Activated CD8-positive, alpha-beta memory T cell treated with anti-CD3 and anti-CD28 coated beads for 1 hour (primary cell): ENCODE measurements at places on chromosomes 11 and 22.

GRCh38 chr11:102771351-102771750 lies 9.1 kb downstream of the MMP10 start:
- DNase-seq, result no peak

- no peak for DNase-seq
These were observed 274.4 kb downstream of the BLID start for GRCh38 chr11:121841487-121842191.

DNA sequence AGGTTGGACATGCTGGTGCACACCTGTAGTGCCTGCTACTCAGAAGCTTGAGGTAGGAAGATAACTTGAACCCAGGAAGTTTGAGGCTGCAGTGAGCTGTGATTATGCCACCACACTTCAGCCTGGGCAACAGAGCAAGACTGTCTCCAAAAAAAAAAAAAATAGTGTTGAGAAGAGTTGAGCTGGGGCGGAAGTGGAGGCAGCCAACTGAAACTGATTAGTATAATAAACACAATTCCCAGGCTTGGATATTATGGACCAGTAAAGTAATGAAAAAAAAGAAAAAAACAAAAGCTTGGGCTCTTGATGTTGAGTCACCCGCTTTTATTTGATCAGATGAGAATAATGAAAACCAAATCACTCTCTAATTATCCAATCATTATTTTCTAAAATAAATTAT lies 21.0 kb downstream of the LDLRAD3 start:
- DNase-seq, result no peak

DNA sequence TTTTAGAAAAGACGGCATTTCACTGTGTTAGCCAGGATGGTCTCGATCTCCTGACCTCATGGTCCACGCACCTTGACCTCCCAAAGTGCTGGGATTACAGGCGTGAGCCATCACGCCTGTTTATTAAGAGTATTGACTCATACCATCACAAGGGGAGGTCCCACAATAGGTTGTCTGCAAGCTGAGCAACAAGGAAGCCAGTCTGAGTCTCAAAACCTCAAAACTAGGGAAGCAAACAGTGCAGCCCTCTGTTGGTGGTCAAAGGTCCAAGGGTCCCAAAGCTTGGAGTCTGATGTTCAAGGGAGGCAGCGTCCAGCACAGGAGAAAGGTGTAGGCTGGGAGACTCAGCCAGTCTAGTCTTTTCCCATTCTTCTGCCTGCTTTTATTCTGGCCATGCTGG lies 32.8 kb upstream of the LDLRAD3 start:
- no peak for DNase-seq

DNA sequence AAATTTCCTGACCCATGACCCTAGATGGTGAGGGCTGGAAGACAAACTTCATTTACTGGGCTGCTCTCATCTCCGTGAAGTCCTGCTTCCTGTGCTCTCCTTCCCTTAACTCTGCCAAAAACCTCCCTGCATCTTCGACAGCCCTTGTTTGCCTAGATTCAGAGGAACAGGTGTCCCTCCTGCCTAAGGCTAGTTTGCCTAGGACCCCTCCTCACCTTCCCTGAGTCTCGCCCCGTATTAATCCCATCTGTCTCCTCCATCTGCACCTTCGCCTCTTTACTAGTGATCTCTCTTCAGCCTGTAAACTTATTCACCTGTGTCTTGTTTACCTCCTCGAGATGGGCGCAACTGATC lies 33.1 kb downstream of the EIF3F start:
- DNase-seq, result no peak

GRCh38 chr11:62919898-62920640 lies 1.1 kb downstream of the CHRM1 start:
- DNase-seq, result no peak

DNA sequence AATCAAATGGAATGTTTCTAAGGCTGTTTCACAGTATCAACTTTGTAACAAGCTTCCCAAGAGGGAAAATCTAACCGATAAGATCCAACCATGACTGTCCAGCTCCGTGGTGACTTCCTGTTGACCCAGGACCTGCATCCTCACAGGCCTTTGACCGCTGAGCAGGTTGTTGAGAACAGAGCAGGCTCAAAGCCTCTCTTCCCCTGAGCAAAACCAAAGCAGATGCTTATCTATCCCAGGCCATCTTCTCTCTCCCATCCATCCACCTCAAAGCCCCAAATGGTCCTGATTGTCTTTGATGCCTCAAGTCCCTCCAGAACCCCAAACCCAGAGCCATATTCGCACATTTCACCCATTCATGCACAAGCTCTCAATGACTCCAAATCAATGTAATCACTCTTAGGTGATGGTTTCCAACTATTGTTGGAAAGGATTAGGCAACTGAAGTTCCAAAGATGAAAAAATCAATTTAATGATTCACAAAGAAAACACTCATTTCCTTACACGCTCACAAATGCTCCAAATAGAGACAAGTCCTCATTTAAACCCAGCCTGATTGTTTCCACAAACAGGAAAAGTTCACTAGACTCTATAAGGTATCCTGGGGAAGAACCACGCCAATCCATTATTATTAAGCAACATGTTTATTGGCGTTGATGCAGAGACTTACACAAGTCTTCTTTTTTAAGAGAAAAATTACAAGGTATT lies 48.7 kb downstream of the C11orf58 start:
- no peak for DNase-seq

DNA sequence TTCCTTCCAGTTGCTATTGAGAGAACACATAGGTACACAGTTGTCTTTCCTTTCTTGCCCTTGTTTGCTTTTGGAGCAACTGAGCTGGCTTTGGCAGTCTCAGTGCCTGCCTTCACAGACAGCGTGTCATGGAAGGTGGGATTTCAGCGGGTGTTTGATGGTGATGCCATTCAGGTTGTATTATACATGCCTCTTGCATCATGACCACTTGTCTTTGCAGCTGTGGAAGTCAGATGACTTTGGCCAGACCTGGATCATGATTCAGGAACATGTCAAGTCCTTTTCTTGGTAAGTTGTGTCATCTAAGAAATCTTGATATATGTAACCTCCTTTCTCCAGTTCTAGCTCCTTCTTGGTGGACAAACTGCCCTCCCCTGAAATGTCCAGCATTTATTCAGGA lies 37.1 kb upstream of the SORL1-AS1 start:
- DNase-seq, result no peak

- no peak for DNase-seq
These were observed 93.5 kb upstream of the ANO1 start for GRCh38 chr11:69984457-69985261.

DNA sequence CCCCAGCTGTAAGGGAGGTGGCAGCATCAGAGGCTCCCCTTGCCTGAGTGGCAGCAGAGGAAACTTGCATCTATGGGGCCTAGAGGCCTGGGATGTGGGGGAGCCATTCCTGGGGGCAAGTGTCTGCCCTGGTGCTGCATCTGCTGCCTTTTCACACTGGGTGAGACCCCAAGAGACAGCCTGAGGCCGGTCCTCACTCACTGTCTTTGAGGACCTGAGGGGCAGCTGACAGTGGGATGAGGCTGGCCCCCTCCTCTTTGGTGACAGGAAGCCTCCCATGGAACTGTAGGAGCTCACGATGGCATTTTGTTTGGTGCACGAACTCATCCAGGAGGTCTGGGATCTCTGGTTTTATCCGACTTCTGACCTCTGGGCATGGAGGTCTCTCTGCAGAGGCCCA lies 82.2 kb upstream of the PRODH start:
- DNase-seq, result no peak

GRCh38 chr11:26851696-26852095 lies 129.8 kb upstream of the SLC5A12 start:
- DNase-seq, result no peak

DNA sequence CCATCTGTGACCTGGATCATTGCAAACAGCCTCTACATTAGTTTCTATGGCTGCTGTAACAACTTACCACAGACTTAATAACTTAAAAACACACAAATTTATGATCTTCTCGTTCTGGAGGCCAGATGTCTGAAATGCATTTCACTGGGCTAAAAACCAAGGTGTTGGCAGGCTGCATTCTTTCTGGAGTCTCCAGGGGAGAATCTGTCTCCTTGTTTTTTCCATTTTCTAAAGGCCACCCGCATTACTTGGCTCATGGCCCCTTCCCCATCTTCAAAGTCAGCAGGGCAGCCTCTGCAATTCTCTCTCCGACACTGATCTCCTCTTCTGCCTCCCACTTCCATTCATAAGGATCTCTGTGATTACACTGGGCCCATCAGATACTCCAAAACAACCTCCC lies 11.6 kb downstream of the SCGB1A1 start:
- DNase-seq, result no peak

DNA sequence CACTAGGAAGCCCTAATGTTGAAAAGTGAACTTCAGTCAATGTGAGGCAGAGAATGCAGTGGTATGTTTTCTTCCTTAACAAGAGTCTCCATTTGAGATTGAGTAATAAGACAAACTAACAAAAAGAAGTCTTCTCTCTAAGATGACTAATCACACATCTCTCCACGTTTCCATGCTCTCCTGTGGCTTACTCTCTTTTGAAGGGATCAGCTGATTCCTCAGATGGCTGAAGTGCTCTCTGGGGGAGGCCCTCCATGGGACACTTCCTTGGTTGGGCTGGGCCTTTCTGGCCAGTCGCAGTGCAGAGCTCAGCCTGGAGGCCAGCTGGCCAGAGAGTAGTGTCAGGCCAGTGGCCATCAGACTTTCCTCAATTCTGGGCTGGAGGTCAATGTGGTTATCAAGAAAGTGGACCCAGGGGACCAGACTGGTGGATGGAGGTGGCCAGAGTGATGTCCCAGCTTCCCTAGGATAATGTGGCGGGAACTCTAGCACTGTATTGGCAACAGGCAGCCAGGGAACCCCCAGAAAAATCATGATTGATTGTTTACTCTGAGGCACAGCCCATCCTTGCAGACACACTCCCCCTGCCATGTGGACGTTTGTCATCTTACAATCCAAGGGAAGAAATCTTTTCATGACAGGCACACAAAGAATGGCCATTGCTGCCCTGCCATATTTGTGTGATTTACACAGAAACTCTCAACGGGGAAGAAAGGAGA lies 14.5 kb downstream of the CSRP3 start:
- DNase-seq, result no peak

DNA sequence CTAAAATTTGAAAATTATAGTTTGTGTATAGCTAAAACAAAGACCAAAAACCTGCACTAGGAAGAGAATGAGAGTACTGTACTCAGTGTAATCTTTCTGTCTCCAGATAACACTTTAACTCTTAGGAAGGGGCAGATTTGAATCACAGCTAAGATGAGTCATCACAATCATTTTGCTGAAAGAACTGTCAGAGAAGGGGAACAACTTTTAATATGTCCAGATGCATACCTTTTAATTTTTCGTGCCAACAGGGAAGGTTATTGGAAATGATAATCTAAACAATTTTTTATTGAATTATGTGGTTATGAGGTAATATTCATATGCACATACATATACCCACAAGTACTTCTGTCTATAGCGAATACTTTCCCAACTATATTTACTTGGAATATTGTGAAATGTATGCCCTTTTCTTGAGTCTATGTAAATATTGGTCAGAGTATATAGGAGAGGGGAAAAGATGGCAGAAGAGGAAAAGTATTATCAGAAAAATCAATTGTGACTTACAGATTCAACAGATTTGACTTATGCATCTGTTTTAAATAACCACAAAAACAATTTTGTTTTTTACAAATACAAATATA lies 51.1 kb upstream of the MUC15 start:
- no peak for DNase-seq

DNA sequence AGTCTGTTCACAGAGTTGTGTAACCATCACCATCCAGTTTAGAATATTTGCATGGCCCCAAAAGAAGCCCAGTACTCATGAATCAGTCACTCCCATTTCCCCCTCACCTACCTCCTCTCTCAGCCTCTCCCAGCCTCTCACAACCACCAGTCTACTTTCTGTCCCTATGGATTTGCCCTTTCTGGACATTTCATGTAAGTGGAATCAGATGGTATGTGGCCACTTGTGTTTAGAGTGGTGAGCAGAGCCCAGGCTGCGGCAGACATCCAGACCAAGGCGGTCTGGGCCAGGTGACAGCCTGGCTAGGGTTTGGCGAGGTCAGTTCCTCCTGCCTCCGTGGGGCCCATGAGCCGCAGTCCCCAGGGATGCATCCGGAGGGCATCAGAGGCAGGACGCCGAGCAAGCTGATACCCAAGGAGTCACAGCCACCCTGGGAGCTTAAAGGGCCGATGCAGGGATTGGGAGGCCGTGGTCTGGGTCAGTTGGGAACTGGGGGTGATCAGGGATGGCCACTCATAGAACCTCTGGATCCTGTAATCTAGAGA lies 53.3 kb upstream of the CLDN5 start:
- DNase-seq, result no peak

GRCh38 chr11:57476047-57476756 lies 15.9 kb downstream of the RTN4RL2 start:
- no peak for DNase-seq

DNA sequence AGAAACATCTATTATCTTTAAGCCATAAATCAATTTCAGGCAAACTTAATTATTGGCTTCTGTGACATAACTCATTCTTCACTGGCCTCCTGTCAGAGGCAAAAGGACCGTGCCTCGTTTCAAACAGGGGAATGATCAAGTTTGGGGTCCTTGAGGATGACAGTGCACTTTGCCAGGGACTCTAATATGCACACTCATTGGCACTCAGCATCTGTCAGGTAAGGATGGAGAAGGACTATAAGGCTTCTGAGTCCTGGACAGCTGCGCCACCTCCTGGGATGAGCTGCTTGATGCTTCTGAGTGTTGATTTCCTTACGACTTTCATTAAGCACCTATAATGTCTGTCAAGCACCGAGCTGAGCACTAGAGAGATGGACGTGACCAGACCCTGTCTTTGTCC lies 20.2 kb downstream of the BPIFC start:
- no peak for DNase-seq

DNA sequence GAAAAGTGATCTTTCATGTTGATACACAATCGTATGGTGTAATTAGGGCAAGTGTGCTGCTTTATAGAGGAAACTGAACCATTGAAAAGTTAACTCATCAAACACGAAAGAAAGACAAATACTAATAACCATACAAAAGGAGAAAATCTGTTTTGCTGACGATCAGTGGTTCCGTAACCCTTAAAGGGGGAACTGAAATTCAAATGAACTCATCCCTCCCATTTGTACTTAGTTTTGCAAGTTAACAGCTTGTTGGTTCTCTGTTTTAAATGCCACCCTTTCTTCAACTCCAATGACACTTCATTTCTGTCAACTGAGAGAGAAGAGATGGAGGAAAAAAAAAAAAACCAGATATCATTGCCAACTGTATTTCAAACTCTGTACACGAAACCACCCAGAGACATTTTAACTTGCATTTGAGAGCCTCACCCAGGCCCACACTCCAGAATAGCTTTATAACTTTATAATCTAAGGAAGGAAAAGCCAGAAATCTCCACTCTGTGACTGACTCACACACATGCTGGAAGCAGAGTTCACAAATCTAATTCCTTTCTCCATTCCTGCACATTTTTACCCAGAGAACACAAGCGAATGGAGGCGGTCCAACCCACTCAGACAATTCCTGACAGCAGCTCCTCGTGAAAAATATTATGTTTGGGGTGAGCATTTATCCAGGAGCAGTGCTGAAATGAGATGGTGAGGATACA lies 17.4 kb upstream of the CSNK2A3 start:
- DNase-seq, result no peak

GRCh38 chr11:132312161-132312560 lies 941.7 kb downstream of the NTM start:
- no peak for DNase-seq
